ENCODE measurements at places on chromosomes 3 and 15.

- no peak for DNase-seq
These were observed 148.6 kb downstream of the CNTN3 start for GRCh38 chr3:74465715-74466410.

GRCh38 chr15:81532001-81532400 lies 158.0 kb upstream of the TMC3 start:
- DNase-seq = no peak

GRCh38 chr3:15153103-15153502 lies 52.9 kb upstream of the CAPN7 start:
- DNase-seq = no peak

GRCh38 chr3:30932513-30933098 lies 38.1 kb upstream of the GADL1 start:
- no peak for DNase-seq

GRCh38 chr3:33722191-33722590 lies 4.1 kb upstream of the CLASP2 start:
- DNase-seq = no peak

GRCh38 chr3:45670991-45671390 lies 18.2 kb upstream of the SACM1L start:
- DNase-seq = no peak

GRCh38 chr3:129018751-129019150 lies 17.6 kb downstream of the EFCC1 start:
- no peak for DNase-seq

DNA sequence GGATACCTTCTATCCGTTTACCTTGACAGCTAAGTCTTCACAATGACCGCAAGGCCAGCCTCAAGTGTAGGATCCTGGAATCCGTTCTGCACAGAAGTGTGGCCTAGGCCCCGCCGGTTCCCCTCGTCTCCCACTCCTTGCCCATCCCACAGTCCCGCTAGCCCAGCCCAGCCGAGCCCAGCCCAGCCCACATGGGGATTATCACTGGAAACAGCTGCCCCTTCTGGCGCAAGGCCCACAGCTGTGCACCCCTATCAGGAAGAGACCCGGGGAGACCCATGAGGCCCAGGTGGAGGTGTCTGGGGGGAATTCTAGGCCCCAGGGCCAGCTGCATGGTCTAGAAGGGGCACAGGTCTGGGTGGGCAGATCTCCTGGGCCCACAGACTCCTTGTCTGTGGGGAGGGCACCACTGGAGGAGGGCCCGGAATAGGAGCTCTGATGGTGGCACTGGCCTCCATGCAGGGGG lies 27.9 kb upstream of the KLF13 start:
- no peak for DNase-seq

- no peak for DNase-seq
These were observed 6.3 kb downstream of the GORASP1 start for GRCh38 chr3:39101022-39101689.

DNA sequence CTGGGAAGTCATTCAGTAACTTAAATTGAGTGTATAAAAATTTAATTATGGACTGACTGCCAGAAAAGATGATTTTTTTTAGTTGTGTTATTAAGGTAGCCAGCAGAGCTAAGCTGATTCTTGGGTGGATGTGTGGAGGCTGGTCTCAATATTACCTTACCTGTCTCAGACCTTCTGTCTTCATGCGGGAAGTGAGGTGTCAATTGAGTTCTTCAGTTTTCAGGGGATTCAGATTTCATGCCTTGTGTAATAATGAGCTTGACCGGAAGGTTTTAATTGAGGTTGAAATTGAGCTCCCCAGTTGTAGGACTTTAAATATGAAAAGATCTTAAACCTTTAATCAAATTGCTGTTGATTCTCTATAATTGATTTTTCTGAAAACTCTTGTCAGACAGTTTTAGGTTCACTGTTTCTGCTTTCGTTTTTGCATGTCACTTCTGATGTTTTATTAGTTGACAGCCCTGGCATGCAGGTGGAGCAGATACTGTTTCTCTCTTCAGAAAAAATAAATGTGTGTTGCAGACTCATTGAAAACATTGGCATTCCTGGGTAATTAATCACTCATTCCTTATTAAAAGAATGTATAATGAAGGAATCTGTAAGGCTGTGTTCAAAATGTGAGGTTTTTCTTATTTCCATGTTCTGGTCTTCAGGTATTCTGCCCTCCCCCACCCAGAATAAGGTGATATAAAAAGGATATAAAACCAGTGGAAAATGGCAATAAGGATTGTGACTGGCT lies 54.5 kb downstream of the PSMD6 start:
- DNase-seq = no peak

DNA sequence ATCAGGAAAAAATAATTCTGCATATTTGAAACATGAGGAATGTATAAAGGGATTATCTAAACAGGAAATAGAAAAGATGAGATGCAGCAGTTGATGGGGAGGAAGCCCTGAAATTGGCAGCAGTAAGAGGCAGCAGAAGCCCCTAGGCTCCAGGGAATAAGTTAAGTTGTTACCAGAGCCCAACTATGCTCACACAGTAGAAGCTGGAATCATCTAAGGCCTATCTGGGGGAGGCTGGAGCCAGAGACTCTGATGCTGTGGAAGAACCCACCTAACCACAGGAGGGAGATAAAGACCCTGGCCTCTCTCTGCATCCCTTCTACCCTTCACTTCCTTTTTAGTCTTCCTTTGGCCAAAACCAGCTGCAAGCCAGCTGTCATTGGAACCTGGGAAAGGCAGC lies 519.7 kb downstream of the DIPK2A start:
- no peak for DNase-seq

DNA sequence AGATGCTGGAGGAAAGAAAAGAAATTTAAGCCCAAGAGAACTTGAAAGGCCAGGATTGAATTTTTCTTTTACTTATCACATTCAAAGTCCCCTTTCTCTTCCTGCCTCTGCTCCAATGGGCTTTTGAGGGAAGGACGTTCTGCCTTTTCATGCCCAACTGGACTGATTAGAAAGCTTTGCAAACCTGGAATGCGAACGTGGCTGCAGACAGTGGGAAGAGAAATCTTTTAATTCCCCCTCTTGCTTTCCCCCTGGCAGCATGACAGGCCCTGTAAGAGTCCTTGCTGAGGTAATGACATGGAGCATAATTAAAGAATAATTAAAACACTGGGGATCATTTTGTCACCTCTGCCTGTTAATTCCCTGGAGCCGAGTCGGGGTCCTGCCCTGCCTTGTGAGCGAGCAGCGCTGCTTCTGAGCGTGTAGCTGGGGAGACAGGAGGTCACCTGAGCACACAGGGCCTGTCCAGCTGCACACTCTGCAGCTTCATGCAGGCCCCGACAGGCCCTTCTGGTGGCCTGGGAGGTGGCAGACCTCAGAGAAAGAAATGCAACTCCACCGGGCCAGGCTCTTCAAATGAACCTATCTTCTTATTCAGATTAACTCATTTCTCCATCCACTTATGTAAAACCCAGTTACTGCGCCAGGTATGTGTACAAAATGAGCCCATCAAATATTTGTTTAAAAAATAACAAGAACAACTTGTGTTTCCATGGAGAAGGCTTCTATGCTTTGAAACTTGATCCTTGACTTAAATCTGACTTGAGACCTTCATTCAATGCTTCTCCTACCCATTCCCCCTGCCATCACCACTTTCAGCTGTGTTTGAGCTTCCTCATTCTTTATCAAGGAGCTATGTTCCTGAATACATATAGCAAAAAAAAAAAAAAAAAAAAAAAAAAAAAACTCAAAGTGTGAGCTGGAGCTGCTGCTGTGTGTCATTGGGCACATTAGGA lies 628.2 kb upstream of the CFAP20DC start:
- DNase-seq = no peak

DNA sequence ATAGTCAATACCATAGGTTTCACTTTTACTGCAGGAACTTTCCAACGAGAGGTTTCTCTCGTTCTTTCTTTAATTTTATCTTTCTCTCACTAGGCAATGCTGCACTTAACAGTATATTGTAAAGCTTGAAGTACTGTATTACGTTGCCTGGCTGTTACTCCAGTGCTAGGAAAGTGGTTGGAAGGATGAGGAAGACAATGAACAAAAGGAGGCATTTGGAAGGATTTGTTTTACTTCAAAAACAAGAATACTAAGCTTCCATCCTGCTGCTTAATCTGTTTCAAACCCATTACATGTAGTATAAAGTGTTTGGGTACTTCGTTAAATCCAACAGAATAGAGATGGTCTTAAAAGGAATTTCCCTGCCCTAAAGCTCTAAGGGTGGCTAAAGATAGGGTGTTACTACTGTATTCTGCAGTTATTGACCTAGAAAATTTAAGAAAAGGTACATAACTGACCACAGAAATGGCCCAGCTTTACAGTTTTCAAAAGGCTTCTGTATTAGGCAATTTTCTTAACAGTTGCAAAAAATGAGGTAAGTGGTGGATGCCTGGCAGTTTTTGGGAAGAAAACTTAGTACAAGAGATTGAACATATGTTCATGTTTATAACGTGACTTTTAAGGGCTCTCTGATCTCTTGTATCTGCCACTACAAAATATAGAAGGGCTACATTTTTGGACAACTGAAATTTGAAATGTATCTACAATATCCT lies 785 bp upstream of the IFT57 start:
- no peak for DNase-seq

DNA sequence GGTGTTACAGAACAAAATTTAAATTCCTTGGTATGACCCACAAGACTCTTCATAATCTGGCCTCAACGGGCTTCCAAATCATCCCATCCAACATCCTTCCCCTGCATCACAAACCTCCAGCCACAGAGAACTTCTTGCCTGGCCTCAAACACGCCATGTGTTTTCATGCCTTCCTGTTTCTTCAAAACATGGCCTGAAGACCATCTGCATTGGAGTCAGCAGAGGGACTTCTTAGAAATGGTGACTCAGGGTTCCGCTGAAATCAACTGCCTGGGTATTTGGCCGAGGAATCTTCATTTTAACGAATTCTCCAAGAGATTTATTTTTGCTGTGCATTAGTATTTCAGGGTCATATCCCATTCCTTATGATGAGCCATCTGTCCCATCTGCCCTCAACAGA lies 138.1 kb upstream of the RAP2B start:
- DNase-seq = no peak

DNA sequence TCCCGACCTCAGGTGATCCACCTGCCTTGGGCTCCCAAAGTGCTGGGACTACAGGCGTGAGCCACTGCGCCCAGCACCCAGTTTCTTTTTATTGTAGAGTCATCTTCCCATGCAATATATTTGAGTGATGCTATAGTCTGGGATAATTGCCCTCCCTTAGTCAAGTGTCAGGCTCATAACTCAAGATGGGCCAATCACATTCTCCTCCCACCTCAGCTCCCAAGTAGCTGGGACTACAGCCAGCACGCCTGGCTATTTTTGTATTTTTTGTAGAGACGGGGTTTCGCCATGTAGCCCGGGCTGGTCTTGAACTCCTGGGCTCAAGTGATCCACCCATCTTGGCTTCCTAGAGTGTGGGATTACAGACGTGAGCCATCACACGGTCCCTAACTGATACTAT lies 15.2 kb upstream of the PTPN9 start:
- DNase-seq = no peak

DNA sequence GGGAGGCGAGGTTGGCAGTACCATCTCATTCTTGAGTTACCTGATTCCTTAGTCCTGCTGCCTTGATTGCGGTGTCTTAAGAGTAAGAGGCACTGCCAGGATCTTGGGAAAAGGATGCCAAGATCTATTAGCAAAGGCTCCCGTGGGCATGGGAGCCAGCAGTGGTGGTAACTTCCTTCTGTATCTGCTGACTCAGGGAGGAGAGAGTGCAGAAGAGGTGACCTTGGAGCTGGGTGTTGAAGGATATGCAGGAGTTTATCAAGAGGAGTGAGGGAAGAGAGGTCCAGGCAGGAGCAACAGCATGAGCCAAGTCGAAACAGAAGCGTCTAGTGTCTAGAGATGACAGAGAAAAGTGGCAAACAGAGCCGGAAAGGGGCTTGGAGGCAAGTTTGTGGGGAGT lies 4.5 kb downstream of the MESP2 start:
- no peak for DNase-seq

GRCh38 chr3:195895861-195896360 lies 12.4 kb downstream of the TNK2 start:
- DNase-seq = no peak

DNA sequence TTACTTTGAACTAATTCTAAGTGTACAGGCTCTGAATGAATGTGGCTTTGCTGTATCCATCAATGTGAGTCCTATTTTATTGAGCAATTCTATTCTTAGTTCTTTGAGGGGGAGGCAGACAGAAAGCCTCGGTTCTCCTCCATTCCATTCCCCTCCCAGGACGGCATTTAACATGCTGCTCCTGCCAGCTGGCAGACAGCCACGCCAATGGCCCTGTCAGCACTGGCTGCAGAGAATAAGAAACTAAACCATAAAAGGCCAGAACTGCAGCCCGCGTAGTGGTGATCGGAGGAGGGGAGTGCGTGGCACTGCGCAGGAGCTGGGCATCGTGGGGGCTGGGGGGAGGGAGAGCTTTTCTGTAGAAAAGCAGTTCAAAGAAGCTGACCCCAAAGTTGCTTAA lies 76.0 kb upstream of the HACD2 start:
- DNase-seq = no peak

DNA sequence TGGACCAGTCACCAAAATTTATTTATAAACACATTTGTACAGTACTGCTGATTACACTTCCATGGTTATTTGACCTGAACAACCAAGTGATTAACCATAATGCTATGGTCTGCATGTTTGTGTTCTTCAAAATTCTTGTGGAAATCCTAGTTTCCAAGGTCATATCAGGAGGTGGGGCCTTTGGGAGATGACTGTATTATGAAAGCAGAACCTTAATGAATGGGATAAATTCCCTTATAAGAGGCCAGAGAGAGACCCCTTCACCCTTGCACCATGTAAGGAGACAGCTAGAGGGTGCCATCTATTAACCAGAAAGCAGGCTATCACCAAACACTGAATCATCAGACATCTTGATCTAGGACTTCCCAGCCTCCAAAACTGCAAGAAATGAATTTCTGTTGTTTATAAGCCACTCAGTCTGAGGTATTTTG lies 1.9 kb downstream of the SCAPER start:
- DNase-seq = no peak

GRCh38 chr3:132399054-132399929 lies 18.0 kb upstream of the DNAJC13 start:
- no peak for DNase-seq

- DNase-seq = no peak
These were observed 175.8 kb downstream of the XXYLT1 start for GRCh38 chr3:195095035-195095703.

DNA sequence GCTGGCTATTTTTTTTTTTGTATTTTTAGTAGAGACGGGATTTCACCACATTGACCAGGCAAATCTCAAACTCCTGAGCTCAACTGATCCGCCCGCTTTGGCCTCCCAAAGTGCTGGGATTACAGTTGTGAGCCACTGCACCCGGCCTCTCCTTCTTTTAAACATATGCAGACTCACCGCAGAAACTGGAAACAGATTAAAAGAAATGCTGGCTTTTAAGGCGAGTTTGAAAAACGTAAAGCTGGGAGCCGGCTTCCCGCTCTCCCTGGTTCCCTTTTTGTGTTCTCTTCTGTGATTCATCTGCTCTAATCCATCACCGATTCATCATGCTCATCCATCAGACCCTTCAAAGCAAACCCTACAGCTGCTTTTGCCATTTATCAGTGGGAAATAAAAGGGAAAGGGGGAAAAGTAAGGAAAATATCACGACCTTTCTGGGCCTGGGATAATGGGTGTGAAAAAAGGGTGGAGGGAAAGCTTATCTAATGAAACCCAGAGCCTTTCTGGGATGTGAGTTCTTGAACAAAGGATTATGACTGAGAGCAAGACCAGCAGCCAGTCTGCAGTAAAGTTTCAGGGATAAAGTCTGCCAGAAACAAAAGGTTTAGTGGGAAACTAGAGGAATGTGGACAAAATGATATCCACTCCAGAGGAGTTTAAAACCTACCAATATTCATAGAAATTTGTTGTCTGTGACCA lies 92.3 kb upstream of the LRIG1 start:
- no peak for DNase-seq

- DNase-seq = no peak
These were observed 61.9 kb downstream of the TM4SF4 start for GRCh38 chr3:149536429-149536828.
